Astrocyte (in vitro differentiated cells and primary cell): ENCODE measurements at places on chromosomes 3 and 15.

DNA sequence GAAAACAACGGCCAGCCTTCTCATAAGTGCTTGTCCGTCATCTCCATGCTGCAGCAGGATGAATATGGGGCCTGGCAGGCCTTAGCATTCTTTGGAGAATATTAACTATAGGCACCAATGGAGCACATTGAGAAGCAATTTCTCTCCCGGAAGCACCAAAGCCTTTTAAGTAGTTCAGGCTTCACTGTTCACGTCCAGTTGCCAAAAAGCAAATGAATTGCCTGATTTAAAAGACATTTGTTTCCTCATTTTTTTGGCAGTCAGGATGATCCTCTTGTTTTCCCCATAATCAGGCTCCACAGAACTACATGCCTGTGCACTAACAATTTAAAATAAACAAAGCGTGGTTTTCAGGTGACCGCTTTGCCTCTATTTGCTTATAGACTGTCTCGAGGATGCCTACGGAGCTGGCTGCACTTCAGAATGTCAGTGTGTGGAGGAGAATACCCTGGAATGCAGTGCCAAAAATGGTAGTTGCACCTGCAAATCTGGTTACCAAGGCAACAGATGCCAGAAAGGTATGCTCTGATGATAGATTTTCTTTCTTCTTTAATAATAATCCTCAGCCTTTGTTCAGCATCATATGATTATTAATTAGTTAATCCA is 725.2 kb upstream of the GOLIM4 start:
- DNase-seq = no peak

DNA sequence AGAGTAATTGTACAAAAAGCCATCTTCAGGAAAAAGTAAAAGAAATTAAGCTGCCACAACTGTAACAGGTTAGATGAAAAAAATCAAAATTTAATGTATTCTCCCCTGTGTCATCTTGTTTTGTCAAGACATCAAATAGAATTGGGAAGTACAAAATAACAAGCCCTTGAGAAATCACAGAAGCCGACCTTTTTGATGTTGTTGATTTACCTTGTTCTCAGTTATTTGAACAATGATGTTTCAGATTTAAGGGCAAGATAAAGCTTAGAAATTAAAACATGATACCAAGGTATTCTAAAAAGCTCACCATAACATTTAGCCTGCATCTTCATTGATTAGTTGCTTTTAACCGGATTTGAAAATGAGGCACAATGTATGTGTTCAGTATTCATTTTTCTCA is 523.0 kb downstream of the FOXP1 start:
- no peak for DNase-seq

DNA sequence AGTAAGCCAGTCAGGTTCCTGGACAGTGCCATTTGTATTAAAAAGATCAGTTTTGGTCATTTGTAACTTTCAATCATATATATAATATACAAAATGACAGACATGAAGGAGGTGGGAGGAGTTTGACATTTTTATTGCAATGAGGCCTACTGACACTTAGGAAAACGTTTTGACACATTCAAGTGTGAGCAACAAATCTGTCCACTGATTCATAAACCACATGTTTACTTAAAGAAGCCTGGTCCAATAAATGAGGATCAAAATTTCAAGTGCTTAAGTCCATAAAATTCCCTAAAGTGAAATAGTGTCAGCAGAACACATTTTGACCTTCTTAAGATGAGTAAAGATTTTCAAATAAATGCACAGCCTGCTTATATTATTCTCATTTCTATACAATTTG is 137.3 kb downstream of the MECOM start:
- peak; percentile 46 for DNase-seq

DNA sequence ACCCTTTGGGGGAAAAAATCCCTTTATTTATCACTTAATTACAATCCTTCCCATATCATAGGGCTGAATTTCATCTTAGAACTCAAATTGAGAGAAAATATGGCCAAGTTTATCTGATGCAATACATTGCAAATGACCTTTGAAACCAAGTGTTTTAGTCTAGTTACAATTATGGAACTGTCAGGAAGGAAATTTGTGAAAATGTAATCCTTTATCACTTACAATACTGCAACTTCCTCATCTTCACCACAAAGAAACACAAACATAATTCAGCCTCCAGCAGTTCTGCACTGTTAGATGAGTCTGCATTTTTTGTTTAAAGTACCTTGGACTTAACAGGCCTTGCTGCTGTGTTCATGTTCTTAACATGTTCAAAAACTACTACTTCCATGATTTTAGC is 4.6 kb downstream of the CCPG1 start:
- DNase-seq = peak; percentile 37

DNA sequence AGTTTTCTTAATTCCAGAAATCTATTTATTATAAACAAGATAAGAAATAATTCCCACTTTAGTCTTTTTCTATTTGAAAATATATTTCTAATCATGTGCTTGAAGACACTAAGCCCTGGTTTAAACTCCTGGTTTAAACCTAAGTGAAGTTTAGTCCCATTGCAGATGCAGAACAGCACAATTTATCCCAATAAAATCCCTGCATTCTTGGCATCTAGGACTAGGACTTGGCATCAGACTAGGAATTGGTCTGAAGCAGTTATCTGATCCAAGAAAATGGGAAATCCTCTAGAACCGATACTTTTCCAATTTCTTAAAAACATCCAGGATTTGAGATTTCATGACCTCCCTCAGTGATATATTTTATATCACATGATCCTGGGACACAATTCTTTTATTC is 168.8 kb upstream of the VEPH1 start:
- no peak for DNase-seq

DNA sequence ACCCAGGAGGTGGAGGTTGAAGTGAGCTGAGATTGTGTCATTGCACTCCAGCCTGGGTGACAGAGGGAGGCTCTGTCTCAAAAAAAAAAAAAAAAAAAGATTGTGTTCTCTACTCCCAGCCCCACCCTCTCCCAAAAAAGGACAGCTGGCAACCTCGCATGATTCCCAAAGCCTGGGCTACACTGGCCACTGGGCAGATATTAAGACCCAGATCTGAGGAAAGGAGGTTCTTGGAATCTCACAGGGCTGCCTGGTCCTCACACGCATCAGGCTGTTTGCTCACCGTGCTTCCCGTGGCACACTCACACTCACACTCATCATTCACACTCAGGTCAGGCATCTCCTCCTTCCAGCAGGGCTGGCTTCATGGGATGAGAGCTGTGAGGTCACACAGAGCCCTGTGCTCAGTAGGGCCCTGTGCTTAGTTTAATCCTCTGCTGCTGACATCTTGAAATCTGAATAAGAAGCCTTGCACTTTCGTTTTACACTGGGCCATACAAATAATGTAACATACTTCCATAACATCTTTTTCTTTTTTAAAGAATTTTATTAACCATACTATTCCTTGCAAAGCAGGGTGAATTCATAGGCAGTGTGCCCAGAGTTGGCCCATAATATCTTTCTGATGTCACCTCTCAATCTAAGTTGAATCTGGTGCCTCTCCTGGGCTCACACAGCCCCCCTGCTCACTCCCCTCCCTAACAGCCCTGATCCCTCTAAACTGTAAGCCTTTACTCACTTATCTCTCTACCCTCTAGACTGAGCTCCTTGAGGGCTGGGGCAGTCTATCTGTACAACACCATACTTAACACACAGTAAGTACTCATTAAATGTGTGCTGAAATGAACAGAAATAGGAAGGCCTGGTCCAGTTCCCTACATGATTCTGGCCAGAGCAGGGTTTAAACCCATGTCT is 50.2 kb upstream of the C15orf39 start:
- no peak for DNase-seq

GRCh38 chr15:98800437-98801233 is 152.3 kb downstream of the IGF1R start:
- DNase-seq = peak; percentile 72

DNA sequence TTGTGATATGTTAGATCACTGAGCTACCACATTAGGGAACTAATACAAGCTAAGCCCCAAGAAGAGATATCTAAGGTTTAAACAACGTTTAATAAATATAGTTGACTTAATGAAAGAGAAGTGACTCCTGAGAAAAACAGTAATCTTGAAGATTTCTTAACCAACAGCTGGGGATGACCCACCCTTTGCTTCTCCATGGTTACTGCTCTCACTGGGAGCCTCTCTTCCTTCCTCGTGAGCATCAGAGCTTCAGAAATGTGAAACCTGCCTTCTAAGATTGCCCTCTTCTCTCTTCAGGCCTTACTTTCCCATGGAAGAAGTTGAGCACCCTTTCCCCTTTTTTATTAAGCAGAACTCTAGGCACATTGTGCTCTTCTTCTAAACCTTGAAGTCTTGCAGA is 132.2 kb upstream of the NR2E3 start:
- no peak for DNase-seq

GRCh38 chr3:184099806-184100686 is 3.2 kb downstream of the HTR3E start:
- DNase-seq = no peak

GRCh38 chr3:141360888-141361598 is 7.3 kb upstream of the ZBTB38 start:
- peak; percentile 94 for DNase-seq

- no peak for DNase-seq
Observed at GRCh38 chr15:62164014-62164395, 1.1 kb downstream of the C2CD4B start.

DNA sequence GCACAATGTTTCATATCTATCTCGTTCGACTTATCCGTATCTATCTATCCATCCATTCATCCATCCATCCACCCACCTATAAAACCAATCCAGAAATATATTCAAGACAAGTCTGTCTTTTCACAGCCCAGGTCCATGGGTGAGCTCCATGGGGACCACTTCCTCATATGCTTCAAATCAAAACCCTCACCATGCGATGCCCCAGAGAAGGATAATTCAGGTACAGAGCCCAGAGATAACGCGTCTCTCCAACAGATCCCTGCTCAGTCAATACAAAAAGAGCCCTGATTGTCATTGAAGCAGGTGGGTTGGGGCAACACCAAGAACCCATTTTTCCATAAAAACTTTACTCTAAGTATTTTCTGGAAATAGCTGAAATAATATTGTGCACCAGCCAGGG is 47.2 kb downstream of the PCSK6 start:
- DNase-seq = no peak

DNA sequence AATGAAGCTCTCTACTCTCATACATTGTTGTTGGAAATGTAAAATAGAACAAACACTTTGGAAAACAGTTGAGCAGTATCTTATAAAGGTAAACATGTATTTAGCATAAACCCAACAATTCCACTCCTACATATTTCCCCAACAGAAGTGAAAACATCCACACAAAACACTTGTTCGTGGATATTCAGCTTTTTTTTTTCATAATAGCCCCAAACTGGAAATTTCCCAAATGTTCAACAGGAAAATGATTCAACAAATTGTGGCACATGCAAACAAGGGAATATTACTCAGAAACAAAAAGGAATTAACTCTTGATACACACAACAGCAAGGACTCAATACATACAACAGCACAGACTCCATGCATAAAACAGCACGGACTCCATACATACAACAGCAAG is 28.5 kb downstream of the RFTN1 start:
- no peak for DNase-seq

GRCh38 chr3:147311716-147312115 is 94.6 kb downstream of the ZIC4 start:
- DNase-seq = no peak

DNA sequence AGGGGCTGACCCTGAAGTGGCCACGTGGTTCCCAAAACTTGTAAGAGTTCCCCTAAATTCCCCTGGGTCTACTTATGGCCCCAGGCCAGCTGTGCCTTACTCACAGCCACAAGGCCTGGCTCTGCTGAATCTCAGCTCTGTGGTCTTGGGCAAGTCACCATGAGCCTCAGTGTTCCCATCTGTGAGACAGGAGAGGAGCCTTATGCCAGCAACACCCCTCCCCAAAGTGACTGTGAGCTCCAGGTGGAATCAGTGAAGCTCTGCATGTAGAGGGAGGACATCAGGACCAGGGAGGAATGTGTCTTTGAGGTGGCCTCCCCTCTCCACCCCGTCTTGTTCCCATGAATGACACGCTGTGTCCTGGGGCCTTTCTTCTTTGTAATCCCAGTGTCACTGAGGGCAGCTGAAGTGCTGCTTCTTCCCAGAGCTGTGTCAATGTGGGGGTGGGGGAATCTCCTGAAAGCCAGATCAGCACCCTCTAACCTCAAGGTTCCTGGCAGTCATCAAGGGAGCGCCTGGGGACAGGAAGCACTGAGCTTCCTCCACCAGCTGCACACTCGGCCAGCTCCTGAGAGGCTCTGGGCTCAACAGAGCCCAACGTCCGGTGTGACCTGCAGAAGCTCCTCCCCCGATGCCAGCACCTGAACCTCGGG is 258.9 kb downstream of the UACA start:
- DNase-seq = peak; percentile 62

DNA sequence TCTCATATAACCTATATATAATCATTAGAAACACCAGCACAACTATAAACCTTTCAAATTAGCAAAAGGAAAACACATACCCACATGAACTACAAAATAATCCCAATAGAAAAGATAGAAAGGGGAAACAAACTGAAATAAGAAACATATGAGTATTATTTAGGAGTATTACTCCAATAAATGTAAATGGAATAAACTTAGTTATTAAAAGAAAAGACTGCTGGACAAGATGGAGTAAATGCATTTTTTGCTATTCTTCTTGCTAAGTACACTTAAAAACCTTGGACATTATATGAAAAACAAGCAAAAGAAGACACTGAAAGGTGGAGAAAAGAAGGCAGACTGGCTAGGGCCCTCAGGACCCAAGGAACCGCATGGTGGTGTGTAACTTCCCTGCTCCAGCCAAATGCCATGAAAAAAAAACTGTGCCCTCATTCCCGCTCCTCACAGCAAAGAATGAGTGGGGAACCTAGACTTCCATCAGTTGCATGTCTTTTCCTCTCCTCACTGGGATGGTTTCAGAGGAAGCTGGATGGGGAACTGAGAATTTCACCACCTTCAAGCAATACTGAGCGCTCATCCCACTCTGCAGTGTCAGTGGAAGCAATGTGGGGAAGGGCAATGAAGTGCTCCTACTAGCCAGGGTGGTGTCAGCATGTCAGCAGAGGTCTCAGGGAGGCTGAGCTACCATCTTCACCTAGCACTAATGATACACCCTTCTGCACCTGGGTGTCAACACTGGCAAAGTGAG is 43.7 kb upstream of the ADAMTS17 start:
- DNase-seq = no peak

DNA sequence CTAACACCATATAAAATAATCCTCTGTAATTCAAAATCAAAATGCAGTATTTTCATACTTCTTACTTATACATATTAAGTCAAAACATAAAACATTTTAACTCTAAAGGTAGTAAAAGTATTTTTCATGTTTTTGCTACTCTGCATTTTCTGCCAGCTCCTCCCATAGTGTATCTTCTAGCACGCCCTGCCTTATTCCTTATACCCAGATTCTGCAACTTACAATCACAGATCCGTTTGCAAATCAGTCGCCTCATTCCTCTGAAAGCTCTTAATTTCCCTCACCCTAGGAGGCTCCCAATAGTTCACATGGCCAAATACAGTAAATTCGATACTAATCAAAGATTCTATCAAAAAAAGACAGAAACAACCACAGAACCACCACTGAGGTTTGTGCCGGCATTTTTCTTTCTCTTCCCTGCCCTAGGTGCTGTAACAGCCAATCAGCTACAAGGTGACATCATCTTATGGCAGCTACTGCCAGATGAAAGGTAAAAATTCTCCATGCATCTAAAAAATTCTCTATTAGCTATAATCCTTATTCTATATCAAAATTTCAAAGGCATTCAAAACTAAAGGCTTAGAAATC is 72.9 kb downstream of the CLASP2 start:
- DNase-seq = peak; percentile 49
